Osteoblast (primary cell): ENCODE measurements at places on chromosomes 11 and 22.

GRCh38 chr11:58832056-58832645, 12.4 kb downstream of the GLYATL2 start:
- peak; percentile 9 for DNase-seq

- DNase-seq: no peak
Observed at GRCh38 chr11:117457835-117458234, 130.2 kb downstream of the CEP164 start.

DNA sequence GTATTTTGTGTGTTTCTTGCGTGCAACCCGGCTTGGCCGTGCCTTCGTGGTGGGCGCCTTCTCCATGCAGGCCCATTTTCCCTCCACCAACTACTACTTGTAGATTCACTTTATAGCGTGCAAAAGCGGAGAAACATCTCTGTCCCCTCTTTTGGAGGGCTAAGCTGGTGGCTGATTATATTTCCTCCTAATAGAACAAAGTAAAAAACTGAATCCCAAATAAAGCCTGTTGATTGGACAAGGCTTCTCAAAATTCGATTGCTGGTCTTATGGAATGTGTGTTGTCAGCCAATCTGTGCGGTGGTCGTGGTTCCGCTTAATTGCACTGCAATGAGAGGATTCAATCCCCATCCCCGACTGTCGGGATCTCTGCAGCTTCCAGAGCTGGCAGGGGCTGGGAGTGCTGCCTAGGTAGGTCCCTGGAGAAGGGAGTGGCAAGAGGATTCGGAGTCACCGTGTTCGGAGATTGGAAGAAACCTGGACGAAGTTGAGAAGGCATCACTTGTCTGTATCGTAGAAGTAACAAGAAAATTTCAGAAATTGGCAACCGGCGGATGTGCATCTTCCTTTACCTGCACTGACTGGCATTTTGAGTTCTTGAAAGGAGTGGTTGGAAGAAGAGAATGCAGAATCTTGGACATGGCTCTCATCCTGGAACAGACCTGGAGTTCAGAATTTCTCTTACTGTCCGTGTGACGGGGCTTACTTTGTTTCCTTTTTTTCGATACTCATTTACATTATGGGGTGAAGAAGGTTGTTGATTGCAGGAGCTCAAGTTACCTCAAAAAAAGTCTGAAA, 1.1 kb downstream of the HMGXB4 start:
- peak; percentile 78 for DNase-seq

DNA sequence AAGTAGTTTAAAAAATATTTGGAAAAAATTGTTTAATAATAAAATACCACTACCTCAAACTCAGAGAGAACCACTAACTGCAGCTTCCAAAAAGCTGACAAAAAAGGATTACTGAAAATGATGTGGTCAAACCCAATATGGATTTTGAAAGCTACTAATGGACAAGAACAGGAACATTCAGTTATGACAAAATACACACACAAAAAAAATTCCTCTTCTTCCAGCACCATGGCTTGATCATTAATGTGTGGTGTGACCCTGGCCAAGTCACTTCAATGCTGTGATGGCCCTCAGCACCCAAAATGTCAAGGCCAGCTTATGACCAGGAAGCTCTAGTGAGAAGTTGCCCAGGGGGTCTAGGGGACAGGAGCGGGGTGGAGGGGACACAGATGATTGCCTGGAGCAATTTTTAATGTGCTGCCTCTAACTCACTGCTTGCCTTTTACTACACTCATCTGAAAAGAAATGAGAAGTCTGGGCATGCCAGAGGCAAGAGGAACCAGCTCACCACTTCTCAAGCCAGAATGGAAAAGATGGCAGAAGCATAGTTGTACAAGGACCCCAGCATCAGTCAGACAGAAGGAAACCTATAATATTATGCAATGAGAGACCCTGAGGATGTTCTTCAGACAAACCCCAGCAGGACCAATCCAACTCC, 2.2 kb downstream of the SMCO4 start:
- no peak for DNase-seq

- DNase-seq: no peak
Observed at GRCh38 chr11:14022251-14022650, 59.7 kb downstream of the SPON1 start.
